ENCODE measurements at places on chromosomes 1 and 21. TPM values are rescaled to one million over a fixed set of nuclear protein-coding genes. Genes with fewer than 3 reads are reported as not detected.

The PALMD gene
- not detected for total RNA-seq

The SLAMF9 gene
- total RNA-seq, result not detected

The CITED4 gene
- total RNA-seq, result 10.2 TPM

The FLG2 gene
- not detected for total RNA-seq

The ETV3L gene
- total RNA-seq, result not detected
